ENCODE measurements at places on chromosomes 2 and 18.

DNA sequence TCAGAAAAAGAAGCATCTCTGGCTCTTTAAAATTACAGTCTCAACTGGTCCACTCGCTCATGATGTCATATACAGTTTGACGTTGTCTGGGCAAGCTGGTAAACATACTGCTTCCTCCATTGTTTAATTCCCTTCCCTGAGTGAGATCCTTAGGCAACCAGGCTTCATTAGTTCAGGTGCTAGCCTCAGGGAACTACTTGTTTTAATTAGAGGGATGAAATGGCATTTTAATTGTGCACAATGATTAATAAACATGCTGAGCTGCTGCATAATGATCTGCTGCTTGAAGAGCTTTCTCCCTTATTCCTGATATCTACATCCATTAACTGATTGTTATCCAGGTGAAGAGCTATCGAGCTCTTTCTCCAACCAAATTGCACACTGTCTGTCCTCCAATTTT lies 195.6 kb upstream of the ETAA1 start:
- DNase-seq = no peak

DNA sequence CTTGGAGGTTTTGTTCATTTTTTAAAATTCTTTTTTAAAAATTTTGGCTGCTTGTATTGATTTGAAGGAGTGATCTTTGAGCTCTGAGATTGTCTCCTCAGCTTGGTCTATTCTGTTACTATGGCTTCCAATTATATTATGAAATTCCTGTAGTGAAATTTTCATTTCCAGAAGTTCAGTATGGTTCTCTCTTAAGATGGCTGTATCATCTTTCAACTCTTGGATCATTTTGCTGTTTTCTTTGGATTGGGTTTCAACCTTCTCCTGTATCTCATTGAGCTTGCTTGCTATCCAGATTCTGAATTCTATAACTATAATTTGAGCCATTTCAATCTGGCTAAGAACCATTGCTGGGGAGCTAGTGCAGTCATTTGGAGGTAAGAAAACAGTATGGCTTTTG lies 270.8 kb upstream of the NT5C1B start:
- no peak for DNase-seq

DNA sequence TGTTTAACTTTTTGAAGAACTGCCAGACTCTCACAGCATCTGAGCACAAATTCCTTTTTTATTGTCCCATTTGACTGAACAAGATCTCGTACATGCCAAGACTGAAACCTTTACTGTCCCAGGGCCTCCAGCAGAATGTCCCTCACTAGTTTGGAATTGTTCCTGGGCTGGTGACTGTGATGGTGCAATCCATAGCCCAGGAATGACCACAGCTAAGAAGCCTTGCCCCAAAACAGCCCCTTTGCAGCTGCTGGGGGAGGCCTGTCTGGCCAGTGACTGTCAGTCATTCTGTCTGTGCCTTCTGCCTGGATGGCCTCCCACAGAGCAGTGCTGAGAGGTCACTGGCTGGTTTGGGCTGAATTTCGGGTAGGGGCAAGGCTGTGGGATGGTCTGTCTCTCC lies 184.5 kb upstream of the MSH6 start:
- DNase-seq = no peak

DNA sequence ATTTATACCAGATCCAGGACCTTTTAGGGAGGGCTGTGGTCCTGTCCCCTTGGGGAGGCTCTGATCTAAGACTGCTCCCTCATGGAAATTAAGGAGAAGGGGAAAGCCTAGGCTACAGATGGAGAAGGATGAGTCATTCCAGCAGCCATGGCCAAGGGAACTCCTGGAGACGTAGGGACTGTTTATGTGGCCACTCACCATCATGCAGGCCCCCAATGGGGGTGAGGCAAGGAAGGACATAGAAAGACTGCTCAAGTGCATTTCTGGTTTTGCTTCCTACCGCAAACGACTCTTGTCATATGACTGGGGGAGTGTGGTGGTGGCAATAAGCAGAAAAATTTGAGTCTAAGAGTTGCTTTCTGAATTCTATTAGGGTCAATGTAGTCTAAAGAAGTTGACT lies 54.0 kb upstream of the CYP1B1 start:
- no peak for DNase-seq

- DNase-seq = no peak
Measured at GRCh38 chr2:172464400-172465129, 37.2 kb downstream of the ITGA6 start.

DNA sequence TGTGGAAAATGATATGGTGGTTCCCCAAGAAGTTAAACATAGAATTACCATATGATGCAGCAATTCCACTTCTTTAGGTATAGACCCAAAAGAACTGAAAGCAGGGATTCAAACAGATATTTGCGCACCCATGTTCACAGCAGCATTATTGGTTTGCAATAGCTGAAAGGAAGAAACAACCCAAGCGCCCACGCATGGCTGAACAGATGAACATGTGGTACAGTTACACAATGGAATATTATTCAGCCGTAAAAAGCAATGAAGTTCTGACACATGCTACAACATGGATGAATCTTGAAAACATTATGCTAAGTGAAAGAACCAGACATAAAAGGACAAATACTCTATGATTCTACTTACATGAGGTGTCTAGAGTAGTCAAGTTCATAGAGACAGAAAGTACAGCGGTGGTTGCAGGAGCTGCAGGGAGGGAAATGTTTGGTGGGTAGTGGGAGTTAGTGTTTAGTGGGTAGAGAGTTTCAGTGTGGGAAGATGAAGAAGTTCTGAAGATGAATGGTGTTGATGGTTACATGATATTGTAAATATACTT lies 26.7 kb upstream of the ASPRV1 start:
- DNase-seq = no peak

GRCh38 chr2:136334967-136335366 lies 217.0 kb upstream of the CXCR4 start:
- no peak for DNase-seq

DNA sequence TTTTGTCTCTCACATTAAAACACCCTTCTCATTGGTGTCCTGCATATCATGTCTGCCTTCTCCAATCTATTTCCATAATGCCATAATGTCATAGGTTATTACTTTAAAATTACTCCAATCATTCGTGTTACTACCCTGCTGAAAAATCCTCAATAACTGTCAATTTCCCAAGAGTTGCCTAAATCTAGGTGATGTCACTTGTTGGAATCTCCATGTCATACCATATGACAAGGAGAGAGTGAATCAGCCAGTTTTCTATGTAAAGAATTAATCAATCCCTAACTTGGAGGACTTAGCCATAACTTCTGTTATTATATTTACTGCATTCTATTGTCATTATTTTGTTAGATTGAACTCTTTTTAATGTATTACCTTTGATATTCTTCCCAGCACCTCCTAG lies 62.5 kb downstream of the PHLPP1 start:
- no peak for DNase-seq

GRCh38 chr2:52862801-52863200 lies 904.8 kb upstream of the CHAC2 start:
- no peak for DNase-seq

DNA sequence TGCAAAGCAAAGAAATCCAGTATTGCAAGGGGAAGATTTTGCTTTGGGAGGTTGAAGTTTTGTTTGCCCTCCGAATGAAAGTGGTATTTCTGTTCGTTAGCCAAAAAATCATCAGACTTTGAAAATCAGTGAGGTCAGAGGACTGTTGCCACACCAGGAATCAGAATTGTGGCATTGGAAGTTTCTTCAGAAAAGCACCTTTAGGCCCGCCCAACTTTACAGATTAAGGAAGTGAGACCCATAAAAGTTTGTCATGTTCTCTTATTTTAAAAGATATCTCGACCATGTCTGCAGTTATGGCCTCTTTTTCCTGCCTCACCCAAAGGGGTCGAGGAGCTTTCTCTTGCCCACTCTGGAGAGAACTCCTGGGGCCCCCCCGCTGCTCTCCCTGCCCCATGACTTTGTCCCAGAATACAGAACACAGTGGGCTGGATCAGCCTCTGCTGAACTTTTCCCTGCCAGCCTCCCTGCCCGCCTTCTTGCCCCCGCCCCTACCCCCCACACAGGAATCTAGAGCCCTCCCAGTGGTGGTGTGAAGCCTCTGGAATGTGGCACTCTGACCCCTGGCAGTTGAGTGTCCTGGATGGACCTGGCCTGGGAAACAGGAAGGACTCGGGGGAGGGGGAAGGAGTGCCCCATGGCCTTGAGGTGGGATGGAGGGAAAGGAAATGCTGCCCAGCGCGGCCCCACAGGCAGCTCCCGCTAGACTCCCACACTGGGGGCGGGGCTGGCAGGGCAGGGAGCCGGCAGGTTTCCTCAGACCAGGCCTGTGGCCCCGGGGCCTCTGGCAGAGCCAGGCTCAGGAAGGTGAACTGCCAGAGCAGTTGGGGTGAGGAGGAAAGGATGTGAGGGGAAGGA lies 25.3 kb downstream of the CRIM1 start:
- DNase-seq = no peak

DNA sequence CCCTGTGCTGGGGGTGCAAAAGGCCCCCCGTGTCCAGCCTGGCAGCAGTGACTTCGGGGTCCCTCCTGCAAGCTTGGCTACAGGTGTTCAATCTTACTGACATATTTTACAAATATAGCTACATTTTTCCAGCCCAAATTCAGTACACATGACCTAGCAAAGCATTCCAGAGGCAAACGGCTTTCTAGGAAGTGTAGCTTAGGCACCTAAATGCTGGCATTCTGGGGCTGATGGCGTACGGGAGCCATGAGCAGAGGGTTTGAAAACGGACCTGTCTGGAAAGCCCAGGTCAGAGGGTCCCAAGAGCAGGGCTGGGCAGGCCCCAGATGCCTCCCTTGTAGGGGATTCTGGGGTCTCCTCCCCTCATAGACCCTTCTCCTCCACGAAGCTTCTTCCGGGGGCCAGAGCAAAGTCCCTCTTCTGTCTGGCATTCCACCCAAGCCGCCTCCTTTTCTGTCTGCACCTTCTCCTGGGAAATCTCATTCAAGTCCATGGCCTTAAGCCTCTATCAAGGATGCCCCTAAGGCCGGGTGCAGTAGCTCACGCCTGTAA lies 63.3 kb upstream of the ASAP2 start:
- DNase-seq = no peak

GRCh38 chr2:6826081-6826913 lies 39.4 kb downstream of the CMPK2 start:
- peak; percentile 15 for DNase-seq

GRCh38 chr18:75652528-75652927 lies 225.0 kb upstream of the SMIM21 start:
- DNase-seq = no peak

DNA sequence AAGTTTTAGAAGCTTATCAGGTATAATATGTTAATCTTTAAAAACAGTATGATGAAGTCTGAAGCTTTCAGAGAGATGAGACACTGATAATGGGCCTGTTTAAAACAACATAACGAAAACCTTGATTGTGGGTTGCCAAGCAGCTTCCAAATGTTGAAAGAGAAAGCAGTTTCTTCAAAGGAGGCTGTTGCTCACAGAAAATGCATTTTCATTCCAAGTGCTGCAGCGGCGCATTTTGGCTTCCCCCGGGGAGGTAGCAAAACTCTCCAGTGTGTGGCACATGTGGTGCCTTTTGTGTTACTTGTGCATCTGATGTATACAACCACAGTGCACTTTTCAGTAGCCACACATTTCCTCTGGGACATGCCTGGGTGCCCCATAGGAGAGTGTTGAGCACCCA lies 66.1 kb downstream of the TMEFF2 start:
- no peak for DNase-seq

- DNase-seq = no peak
Measured at GRCh38 chr2:238346544-238346943, 26.2 kb downstream of the TRAF3IP1 start.

GRCh38 chr18:40921845-40922629 lies 1033.0 kb upstream of the PIK3C3 start:
- no peak for DNase-seq

DNA sequence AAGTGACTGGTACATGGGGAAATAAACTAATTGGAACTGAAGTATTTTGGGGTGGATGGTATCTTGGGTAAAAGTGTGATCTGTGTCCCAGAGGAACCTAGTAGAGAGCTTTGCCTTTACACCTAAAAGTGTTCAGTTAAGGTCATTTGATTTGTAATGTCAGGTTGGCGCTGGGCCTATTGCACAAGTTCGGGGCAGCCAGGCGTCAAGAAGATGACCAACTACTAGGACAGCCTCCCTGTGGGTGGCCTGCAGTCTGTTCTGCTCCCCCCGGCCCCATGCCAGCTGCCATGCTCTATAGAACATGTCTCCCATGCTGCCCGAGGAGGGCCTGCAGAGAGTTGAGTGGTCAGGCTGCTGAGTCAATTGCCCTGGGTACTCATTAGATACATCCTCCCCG lies 10.1 kb downstream of the RRM2 start:
- no peak for DNase-seq

DNA sequence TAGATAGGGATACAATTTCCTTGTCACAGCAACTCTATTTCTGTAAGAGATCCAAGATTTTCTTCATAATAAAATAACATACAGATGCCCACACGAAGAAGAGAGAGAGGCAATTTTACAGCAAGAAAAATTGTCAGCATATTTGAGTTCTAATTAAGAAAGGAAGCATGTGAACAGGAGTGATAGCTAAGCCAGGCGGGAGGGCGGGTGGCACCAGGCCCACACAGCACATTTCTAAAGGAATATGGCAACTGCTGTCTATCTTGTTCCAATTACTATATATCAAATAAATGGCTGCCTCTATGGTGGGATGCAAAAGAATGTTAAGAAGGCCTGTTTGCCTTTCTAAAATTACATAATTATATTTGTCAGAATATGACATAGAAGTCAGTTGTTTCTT lies 248.3 kb upstream of the DOK6 start:
- DNase-seq = no peak

DNA sequence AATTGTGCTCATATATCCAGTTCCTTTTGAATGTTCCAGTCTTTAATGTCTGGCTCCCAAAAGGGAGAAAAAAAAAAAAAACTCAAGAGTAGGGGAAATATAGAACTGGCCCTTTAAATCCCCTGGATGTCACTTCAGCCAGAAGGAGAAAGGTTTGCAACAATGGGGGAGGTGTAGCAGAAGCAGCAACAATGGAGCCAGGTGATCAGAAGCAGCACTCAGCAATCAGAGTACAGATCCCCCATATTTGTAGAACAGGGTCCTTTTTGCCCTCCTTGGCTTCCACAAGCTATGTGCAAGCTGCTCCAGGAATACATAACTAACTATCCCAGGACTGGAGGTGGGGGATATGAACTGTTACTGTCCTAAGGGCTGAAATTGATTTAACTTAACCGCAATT lies 25.8 kb upstream of the ZNF397 start:
- no peak for DNase-seq

- no peak for DNase-seq
Measured at GRCh38 chr2:68767031-68767961, 32.7 kb downstream of the ARHGAP25 start.

GRCh38 chr2:158600155-158600802 lies 143.5 kb downstream of the PKP4 start:
- no peak for DNase-seq

DNA sequence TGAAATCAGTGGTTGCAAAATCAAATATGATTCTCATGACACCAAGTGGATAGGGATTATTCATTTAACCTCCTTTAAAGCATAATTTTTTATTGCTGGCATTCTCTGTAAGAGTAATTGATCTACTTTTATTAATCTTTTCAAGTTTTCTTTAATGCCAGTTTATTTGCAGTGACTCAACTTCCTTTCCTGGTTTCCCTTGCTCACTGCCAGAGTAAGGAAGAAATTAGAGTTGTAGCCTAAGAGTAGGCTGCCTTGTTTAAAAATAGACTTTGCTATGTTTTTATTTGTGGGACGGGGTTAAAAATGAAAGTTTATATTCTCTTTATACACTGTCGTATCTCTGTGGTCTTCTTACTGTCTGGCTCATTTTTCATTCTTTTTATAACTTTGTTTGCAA lies 148.6 kb downstream of the WDR7 start:
- DNase-seq = no peak

All from activated CD8-positive, alpha-beta memory T cell treated with anti-CD3 and anti-CD28 coated beads for 4 hours (primary cell).